ENCODE measurements at places on chromosomes 5 and 9. TPM values are rescaled to one million over a fixed set of nuclear protein-coding genes. Genes with fewer than 3 reads are reported as not detected.

The QRFP gene
- not detected for total RNA-seq

DNA sequence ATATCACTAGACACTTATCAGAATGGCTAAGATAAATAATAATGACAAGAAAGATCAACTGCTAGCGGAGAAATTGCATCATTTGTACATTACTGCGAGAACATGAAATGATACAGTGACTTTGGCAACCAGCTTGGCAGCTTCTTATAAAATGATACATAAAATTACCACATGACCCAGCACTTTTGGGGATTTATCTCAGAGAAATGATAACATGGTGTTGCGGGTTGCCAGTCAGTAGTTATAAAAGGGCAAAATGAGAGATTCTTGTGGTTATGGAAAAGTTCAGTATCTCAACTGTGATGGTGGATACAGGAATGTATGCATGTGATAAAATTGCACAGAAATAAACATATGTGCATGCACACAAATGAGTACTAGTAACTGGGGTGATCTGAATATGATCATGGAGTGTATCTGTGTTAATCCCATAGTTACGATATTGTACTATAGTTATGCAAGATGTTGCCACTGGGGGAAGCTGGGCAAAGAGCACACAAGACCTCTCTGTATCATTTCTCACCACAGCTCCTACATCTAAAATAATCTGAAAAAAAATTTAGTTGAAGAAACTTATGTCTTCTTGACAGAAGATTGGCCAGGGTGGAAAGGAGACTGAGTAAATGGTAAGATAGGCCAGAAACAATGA, 128.9 kb downstream of the NXNL2 start:
- no peak for DNase-seq

- no peak for DNase-seq
These were observed 563 bp upstream of the FGF10 start for GRCh38 chr5:44389823-44390143.

DNA sequence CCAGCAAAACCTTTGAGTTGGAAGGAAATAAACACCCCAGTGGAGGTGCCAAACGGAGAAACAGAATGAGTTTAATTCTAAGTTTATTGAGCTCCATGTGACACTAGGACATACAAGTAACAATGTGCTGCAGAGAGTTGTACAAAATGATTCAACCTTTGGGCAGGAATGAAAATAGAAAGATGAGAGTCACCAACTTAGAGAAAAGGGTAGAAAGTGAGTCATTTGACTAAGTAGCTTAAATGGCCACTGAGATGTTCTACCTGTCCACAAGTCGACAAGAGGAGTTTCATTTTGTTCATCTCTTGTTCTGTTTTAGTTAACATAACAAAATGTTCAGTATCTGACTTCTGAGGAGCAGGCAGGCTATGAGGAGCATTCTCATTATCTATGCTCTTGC, 284.7 kb downstream of the NR2F1-AS1 start:
- no peak for DNase-seq

- DNase-seq = no peak
These were observed 36.7 kb upstream of the FUBP3 start for GRCh38 chr9:130542457-130543228.

- no peak for DNase-seq
These were observed 17.6 kb downstream of the CD180 start for GRCh38 chr5:67178966-67179365.

DNA sequence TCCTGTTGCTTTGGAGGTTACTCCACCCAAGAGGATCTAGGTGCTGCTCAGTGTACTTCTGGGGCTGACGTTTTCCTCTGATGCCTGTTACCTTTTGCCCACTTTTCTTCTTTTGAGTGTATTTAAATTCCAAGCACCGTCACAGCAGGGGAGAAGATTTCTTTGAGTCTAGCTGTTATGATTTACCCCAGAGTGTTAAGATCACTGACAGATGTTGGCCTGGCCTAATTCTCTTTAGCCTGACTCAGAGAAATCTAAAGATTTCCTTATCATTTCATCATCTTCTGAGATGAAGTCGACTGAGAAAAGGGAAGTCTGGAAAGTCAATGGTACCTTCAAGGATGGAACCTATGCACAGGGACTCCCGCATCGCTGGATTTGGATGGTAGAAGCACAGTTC, 191.5 kb downstream of the FBXL7 start:
- DNase-seq = no peak

GRCh38 chr5:77843570-77844372, 67.6 kb upstream of the TBCA start:
- no peak for DNase-seq

- no peak for DNase-seq
These were observed 7.8 kb upstream of the SMIM32 start for GRCh38 chr5:136200761-136201160.

DNA sequence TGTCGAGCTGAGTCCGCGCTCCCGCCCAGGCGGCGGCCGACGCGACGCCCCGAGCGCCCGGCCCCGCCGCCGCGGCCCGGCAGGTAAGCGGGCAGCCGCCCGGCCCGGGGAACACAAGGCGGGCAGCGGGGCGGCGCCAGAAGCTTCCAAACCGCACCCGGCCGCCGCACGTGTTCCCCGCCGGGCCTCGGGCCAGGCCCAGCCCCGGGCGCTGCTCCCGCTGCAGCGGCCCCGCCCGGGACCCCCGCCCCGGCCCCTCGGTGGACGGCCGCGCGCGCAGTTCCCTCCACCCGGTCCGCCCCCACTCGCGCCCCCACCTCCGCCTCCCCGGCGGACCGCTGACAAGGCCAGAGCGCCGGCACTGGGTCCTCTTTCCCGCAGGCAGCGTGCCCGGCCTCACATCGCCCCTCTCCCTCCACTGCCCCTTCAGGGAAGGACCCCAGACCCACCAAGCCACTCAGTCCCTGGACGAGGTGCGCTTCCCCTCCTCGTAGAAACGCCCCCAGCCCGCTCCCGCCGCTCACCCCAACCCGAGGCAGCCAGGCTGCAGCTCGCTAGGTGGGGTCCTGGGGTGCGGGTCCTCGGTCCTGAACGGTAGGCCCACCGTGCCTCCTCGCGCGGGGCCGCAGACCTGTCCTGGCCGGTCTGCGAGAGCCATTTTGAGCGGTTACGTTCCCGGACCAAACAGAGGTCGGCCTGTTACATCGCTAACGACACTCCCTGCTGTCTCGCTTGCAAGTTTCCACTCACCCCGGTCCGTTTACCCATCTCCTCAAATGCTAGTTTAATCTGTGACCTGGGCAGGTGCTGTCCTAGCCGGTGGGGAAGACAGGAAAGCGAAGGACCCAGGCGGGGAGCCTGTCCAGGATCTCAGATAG, 475 bp downstream of the WDR5 start:
- no peak for DNase-seq

DNA sequence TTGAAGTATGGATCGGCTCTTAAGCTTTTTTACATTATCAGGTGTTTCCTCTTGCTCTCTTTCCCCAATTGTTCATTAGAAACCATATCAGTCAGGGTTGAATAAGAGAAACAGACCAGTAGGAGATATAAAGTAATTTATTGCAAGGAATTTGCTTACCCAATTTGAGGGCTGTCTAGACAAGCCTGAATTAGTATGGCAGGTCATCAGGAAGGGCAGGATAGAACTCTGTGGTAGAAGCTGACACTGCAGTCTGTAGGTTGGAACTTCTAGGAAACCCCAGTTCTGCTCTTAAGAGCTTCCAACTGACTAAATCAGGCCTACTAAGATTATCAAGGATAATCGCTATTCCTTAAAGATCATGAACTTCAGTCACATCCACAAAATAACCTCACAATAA, 24.3 kb downstream of the ISOC1 start:
- DNase-seq = no peak

DNA sequence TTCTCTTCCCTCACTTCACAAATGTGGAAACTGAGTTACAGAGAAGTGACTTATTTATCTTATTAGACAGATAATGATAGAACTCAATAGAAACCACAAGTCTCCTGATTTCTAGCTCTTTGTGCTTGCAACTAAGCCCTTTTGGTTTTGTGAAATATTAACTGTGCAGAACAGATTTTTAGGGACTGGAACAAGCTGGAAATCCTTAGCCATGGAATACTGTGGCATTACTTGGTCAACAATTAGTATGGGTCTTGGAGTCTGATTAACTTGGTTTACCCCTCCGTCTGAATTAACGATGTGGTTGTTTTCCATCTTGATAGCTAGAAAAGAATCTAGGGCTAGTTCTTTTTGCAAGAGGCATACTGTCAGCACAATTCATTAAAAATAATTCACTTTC, 584 bp upstream of the KLF9 start:
- DNase-seq = no peak

DNA sequence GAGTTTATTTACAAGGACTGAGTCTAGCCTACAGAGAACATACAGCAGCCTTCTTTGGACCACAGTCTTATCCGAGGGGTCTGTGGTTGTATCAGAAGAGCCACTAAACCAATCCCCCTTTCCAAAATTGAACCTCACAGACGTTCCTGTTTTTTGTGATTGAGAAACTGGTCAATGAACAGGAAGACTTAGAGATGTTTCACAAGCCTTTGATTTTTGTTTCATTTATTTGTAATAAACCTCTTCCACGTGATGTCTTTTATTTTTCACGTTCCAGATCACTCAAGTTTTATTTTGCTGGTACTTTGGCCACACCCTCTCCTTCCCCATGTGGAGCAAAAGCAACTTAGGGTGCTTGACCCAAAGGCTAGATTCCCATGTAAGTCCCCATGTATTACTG, 16.1 kb downstream of the CCT5 start:
- no peak for DNase-seq

DNA sequence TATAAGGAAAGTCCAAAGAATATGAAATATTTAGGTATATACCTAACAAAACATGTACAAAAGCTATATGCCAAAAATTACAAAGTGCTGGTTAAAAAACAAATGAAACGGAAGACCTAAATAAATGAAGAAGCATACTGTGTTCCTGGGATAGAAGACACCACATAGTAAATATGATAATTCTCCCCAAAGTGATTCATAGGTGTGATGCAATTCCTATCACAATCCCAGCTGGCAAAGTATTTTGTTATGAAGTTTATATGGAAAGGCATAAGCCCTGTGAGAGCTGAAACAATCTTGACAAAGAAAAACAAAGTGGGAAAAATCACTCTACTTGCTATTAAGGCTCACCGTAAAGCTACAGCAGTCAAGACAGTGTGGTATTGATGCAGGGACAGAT, 2.6 kb upstream of the SMIM23 start:
- no peak for DNase-seq

The OR1J2 gene
- total RNA-seq = not detected

GRCh38 chr5:96648593-96648992, 13.6 kb upstream of the CAST start:
- no peak for DNase-seq

The SH3GL2 gene
- 7.3 TPM for total RNA-seq

GRCh38 chr5:10400831-10401230, 40.8 kb upstream of the ROPN1L start:
- DNase-seq = no peak

DNA sequence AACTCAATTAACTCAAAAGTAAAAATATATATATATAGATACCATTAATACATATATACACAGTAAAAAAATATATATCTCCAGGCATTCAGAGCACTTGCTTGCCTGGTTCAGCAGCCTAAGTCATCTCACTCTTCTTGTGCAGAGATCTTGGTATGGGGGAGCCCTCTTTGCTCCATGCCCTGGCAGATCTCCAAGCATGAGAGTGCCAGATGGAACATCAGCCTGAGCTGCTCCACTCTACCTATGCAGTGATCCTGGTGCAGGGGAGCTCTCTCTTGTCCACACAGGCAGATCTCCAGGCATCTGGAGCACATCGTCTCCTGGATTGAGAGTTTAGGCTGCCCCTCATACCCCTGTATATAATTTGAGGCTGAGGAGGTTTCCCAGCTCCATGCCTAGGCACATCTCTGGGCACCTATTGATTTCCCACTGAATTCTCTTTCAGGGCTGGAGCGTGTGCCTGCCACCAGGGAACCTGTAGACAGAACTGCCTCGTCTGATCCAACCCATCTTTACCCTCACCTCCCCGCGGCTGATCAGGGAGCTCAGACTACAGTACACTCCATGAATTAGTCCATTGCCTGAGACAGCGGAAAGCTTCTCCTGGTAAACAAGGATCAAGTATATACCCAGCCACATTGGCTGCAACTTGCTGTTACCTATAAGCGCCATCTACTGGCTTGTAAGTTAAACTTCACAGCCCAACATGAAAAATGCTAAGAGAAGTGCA, 342.4 kb upstream of the GRIA1 start:
- no peak for DNase-seq

The SECISBP2 gene
- total RNA-seq = 21.2 TPM

The SPINK6 gene
- total RNA-seq = not detected

- DNase-seq = no peak
These were observed 659.3 kb downstream of the ACTL7B start for GRCh38 chr9:108196332-108197007.

The GMCL2 gene
- not detected for total RNA-seq
